Type B pancreatic cell (in vitro differentiated cells): ENCODE measurements at places on chromosomes 6 and 20.

GRCh38 chr20:37726971-37727956 is 33.4 kb downstream of the CTNNBL1 start:
- DNase-seq: no peak

- DNase-seq: no peak
Observed at GRCh38 chr20:44405257-44405656, 49.8 kb downstream of the HNF4A start.

GRCh38 chr6:52288841-52289240 is 4.3 kb upstream of the MCM3 start:
- no peak for DNase-seq

- DNase-seq: no peak
Observed at GRCh38 chr6:40456390-40457013, 130.7 kb downstream of the LRFN2 start.

GRCh38 chr6:169501128-169501527 is 200.7 kb downstream of the WDR27 start:
- no peak for DNase-seq

DNA sequence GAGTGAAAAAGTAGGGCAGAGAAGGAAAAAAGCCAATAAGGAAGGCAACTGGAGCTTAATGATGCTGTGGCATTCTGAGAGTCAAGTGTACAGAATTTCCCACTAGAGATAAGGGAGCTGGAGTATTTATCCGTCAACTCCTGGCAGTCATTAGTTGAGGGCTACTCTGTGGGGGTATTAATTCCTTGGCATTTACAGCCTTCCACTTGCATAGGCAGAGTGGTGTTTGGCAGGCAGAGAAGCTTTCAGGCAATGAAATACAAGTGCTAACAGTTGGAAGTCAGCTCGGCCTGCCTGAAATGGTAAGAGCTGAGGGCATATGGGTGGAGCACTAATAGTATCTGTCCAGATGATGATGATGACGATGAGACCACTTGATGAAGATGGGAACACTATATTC is 207.3 kb upstream of the FLRT3 start:
- no peak for DNase-seq

DNA sequence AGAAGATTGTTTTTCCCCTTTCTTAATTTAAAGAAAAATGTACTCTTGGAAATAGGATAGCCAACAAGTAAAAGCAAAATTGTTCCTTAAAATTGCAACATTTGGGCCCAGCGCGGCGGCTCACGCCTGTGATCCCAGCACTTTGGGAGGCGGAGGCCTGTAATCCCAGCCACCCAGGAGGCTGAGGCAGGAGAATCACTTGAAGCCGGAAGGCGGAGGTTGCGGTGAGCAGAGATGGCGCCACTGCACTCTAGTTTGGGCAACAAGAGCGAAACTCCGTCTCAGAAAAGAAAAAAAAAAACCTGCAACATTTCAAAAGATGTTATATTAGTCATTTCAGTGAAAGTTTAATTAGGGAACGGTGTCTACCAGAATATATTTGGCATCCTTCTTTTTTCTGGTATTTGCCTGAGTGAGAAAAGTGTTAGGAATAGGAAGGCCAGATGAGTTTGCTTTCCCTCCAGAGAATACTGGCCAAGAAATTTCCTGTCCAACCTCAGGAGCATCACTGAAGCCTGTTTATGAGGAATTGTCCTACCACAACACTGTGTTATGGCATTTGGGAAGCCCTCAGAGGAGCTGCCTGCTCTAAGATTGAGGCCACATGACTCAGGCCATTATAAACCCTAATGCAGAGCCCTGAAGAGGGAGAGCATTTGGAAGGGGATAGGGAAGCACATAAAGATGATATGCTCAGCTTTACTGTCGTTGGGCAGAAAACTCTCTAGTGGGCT is 1.2 kb upstream of the GJA1 start:
- DNase-seq: no peak

DNA sequence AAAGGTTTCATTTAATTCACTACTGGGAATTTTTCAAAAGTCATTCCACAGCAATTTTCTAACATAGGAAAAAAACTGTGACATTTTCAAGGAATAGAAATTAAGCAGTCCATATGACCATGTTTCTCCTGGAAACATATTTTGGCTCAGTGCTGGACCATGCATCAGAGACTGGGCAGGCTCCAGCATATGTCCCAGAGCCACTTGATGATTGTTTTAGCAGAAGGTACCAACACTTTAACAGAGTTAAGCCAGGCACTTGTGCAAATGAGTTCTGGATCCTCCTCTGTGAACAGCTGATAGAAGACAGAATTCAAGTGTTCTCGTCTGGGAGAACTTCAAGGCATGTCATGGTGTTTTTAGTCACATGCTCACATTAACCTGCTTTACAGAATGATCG is 516.3 kb downstream of the COL12A1 start:
- no peak for DNase-seq

GRCh38 chr6:26202811-26203583 is 115.8 kb downstream of the HFE start:
- no peak for DNase-seq

DNA sequence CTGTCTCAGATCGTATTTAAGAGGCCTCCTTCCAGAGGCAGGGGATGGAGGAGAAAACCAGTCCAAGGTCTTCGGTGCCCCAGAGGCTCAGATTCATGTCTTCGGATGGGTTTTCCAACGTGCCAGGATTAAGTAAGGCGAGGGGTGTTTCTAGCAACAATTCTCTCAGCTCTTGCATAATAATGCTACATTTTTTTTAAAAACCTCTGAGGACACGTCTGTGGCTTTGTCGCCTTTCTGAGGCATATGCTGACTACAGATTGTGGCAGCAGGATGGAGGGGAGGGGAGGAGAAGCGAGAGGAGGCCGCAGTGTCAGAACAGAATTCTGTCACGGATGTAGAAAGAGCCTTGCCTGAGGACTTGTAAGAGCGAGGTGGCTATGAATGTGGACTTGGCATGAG is 17.7 kb upstream of the CCDC167 start:
- no peak for DNase-seq

GRCh38 chr6:39488255-39488879 is 165.9 kb upstream of the KCNK16 start:
- no peak for DNase-seq

- no peak for DNase-seq
Observed at GRCh38 chr20:18851629-18852028, 38.0 kb downstream of the SCP2D1 start.

- DNase-seq: no peak
Observed at GRCh38 chr6:107124934-107125348, 9.6 kb upstream of the BEND3 start.

DNA sequence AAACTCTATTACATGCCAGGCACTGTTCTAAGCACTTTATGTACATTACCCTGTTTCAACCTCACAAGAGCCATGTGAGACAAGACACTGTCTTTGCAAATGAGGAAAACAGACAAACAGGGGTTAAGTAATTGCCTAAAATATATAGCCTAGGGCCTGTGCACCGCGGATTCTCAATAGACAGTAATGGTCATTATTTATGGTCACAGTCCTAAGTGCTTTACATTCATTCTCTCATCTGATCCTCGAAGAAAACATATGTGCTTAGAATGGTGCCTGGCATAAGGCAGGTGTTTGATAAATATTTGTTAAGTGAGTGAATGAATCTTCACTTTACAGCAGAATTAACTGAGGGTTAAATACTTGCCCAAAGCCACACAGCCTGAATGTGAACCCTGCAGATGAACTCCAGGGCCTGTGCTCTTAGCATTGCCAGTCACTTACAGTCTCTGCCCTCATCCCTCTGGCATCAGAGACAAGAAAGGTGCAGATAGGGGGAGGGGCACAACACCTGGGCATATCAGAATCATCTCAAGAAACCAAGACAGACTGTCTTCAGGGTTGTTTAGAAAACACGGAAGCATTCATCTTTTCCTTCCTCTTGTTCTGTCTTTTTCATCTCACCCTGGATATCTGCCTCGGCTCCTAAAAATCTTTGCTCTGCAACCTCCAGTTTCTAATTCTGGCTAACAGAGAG is 92.8 kb upstream of the SASH1 start:
- no peak for DNase-seq

- no peak for DNase-seq
Observed at GRCh38 chr20:49320460-49320859, 42.6 kb upstream of the ZNFX1 start.

DNA sequence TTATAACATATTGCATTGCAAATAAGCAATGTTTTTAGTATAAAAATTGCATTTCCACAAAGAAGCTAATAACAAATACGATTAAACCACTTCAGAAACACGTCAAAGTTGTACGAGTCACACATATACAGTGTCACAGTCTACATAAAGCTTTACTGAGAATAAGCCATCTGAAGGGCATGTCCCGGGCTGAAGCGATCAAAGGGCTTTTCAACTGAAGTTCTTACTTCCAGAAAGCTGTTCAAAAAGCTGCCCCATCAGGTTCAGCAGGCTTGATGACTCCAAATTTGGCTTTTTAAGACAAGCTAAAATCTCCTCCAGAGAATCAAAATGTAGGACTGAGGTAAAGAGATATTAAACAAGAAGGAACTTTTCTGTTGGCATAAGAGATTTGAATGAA is 37.5 kb upstream of the HAO1 start:
- no peak for DNase-seq

- no peak for DNase-seq
Observed at GRCh38 chr6:170044836-170045562, 245.9 kb downstream of the DLL1 start.
